ENCODE measurements at places on chromosomes 2 and 18.
A peak's percentile ranks its signal among the peaks of the same experiment; 100 is the strongest.

DNA sequence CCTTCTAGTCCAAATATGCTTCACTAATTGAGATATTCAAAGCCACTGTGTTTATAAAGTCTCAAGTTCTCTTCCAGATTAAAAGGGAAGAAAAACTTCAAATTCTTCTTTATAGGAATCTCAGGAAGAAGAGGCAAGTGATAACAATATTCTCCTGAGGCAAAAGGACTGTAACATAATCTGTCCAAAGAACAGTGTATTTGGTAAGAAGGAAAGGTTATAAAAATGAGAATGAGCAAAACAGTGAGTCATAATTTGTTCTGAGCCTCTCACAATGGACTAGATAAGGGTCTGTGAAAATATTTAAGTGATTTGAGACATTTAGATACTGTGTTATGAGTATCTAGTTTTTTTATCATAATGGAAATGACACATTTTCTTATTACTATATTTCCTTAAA lies 44.3 kb downstream of the SNRPD1 start:
- DNase-seq: peak; percentile 18

- DNase-seq: peak; percentile 43
Observed at GRCh38 chr2:222398446-222398885, 25.9 kb upstream of the SGPP2 start.

DNA sequence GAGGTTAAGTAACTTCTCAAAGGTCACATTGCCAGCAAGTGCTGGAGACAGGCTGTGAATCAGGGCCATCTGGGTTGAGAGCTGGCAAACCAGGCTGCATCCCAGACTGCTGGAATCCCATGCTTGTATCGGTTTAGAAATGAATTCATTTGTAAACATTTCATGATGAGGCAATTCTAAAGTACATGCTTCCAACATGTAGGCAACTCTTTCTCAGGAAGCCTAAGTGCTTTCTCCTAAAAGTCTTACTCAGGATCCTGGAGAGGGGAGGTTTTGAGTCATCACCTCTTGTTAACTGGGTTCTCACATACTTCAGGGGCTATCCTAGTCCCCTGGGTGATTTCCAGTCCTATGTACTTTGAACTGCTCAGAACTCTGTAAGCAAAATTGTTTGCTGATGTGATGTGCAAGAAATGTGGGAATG lies 416.5 kb downstream of the MEIS1 start:
- DNase-seq: peak; percentile 99

GRCh38 chr2:235512699-235513053 lies 18.8 kb downstream of the AGAP1 start:
- DNase-seq: no peak

GRCh38 chr2:175251425-175252041 lies 70.0 kb upstream of the ATP5MC3 start:
- DNase-seq: peak; percentile 48

GRCh38 chr2:128665113-128665512 lies 346.4 kb upstream of the HS6ST1 start:
- no peak for DNase-seq

DNA sequence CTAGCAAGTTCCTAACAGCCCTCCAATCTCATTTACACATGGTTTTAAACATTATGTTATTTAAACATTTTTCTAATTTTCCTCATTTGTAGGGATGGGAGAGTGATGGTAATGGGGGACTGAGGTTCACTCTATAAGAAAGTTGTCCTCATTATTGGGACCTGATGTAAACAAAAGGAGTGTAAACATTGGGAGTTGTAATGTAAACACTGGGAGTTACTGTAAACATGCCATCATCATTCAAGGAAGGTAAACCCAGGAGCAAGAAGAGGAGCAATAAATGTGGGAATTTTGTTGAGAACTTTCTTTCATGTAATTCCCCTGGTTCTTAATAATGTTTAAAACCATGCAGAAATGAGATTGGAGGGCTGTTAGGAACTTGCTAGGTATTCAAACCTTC lies 17.8 kb downstream of the RFTN2 start:
- DNase-seq: peak; percentile 57

GRCh38 chr2:201928363-201928762 lies 105.3 kb upstream of the FZD7 start:
- no peak for DNase-seq

- DNase-seq: peak; percentile 43
Observed at GRCh38 chr18:22347606-22348511, 69.9 kb downstream of the CTAGE1 start.

GRCh38 chr2:8422450-8422800 lies 259.4 kb upstream of the ID2 start:
- no peak for DNase-seq

GRCh38 chr2:220315098-220315823 lies 687.8 kb downstream of the SLC4A3 start:
- no peak for DNase-seq

DNA sequence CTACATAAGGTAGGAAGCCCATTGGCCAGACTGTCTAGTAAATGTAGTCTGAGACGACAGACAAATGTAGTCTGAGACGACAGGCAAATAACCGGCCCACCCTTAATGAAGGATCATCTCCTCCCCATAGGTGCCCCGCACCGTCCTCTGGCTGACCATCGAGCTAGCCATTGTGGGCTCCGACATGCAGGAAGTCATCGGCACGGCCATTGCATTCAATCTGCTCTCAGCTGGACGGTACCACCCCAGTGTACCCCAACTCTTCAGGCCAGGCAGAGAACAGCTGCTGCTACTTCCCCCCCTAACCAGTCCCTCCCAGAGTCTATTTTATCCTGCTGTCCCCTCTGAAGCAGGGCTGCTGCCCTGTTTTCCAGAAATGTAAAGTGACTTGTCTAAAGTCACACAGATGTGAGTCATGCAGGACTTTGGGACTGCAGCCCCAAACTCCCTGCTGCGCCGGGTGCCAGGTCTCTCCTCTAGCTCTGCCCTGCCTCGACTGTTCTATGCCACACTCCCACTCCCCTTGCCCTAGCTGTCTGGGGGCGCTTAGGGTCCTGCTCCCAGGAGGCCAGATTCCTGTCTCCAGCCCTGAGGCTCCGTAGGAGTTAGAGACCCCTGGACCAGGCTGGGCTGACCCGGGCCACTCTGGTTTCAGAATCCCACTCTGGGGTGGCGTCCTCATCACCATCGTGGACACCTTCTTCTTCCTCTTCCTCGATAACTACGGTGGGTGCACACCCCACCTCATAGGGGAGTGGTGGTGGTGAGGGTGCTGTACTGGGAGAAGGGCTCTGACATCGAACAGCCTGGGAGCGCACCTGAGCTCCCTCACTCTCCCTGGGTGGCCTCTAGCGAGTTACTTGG lies 4.7 kb downstream of the SLC11A1 start:
- no peak for DNase-seq

- DNase-seq: no peak
Observed at GRCh38 chr18:30639361-30639760, 403.2 kb downstream of the DSC3 start.

GRCh38 chr2:32699151-32699550 lies 71.3 kb downstream of the TTC27 start:
- no peak for DNase-seq

- no peak for DNase-seq
Observed at GRCh38 chr2:32430804-32431203, 74.0 kb downstream of the BIRC6 start.

DNA sequence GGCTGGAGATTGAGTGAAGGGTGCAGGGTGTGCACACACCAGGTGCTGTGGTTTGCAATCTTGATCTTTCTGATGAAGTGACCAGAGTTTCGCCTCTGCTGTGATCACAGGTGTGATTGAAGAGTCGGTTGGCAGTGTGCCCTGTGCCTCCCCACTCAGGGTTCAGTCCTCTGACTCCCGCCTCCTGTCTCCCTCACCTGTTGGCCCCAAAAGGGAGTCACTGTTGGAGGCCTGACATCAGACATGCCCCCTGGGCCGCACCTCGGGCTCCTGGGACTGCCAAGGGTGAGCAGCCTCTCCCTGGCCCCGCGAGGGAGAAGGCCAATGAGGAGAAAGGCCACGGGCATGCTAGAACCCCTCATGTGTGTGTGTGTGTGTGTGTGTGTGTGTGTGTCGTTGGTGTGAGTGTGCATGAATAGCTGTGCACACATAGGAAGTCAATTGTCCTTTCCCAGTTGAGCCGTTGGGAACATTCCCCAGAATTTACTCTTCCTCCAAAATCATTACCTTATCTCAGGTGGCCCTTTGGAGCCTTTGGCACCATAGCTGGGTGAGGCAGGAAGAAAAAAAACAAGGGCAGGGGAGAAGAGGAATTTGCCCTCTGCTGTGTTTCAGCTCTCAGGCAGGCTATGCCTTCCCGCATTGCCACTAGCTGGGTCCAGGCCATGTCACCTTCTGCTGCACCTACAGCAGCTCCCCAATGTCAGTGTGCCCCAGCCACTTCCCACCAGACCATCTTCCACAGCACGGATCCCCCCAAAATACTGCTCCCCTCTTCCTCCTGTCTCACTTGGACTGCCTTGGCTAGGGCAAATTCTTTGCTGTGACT lies 78.1 kb upstream of the LAPTM4A start:
- no peak for DNase-seq

- peak; percentile 11 for DNase-seq
Observed at GRCh38 chr2:8197101-8197500, 484.8 kb upstream of the ID2 start.

GRCh38 chr2:219358170-219359075 lies 25.9 kb upstream of the RESP18 start:
- no peak for DNase-seq

DNA sequence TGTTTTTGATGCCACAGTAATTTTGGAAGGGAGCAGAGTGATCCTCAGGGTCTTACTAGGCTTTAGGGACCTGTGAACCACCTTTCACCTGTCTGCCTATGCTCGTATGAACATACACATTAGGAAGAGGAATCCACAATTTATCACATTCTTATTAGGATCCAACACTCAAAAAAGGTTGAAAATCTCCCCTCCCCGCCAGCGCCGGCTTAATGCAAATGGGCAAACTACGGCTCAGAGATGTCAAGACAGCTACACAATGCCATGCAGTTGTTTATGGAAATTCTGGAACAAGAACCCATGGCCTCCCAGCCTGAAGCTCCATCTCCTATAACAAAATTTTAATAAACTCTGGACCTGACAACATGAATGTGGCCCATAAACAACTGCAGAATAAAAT lies 375.9 kb upstream of the ACVR2A start:
- DNase-seq: no peak

- no peak for DNase-seq
Observed at GRCh38 chr2:127796389-127796788, 14.6 kb downstream of the WDR33 start.

- peak; percentile 77 for DNase-seq
Observed at GRCh38 chr2:127400897-127401756, 13.4 kb upstream of the MAP3K2 start.

DNA sequence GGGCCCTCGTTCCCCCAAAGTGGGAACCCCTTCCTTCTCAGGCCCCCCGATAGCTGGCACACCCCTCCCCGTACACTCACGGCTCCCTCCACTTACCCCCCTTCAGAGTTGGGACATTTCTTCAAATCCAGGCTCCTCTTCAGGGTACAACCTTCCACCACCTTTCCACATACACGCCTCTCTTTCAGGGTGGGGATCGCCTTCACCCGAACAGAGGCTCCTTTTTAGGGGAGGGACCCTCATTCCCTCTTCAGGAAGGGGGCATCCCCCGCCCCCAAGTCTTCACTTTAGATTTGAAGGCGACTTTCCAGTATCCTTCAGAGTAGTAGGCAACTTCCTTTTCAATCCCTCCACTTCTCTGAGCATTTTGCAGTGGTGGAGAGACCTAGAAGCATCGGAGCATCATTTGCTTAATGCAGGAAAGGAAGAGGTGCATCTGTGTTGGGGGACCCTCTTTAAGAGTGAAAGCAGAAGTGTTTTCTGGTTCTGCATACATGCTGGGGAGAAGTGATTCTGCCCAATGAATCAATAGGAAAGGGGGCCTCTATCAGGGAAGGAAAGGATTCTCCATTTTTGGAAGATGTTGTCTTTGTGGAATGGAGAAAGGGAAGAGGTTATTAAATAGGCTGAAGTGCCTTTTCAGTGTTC lies 845 bp downstream of the EML4 start:
- peak; percentile 45 for DNase-seq

GRCh38 chr2:9326975-9327374 lies 96.4 kb downstream of the ITGB1BP1 start:
- peak; percentile 60 for DNase-seq

DNA sequence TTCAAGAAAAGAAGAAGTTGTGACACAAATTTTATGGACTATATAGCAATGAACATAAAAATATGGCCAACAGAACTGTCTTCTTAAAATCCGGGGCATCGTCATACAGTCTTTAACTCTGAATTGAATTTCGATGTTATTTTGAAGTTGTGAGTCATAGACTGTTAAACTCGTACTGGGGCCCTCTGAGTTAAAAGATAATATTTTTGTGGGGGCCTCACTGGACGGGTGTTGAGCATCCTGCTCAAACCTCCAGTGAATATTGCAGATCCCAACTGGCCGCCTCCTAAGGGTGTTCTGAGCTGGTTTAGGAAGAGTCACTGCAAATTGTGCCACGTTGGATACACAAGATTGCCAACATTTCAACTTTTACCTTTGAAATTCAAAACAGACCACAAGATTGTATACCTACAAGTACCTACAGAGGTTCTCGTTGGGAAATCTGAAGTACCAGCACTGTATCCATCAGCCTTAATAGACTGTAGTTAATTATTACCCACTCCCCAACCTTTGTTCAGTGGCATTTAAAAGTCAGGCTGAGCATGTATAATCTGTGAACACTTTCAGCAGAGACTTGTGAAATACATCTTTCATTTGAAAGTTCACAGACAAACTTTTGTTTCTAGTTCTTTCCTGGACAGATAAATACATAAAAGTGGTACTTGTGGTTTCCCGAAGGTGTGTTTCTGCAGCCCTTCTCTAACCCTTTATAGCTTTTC lies 27.8 kb downstream of the KLHL23 start:
- no peak for DNase-seq

- peak; percentile 94 for DNase-seq
Observed at GRCh38 chr18:70421471-70422390, 132.9 kb downstream of the SOCS6 start.

DNA sequence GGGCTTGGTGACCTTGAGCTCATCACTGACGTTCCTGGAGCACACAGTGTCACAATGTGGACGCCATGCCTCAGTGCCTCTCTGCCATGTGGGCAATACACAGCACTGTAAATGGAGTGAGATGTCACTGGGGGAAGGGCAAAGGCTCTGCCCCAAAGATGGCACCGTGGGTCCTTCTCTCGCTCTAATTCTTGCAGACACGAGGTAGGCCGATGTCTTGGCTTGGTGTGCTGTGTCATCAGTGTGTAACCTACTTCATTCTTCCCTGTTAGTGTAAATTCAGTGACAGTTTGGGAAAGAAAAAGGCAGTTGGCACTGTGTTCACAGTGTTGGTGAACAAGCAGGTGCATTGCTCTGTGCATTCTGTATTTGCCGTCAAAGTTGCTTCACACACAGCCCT lies 309.3 kb upstream of the MYT1L start:
- no peak for DNase-seq

DNA sequence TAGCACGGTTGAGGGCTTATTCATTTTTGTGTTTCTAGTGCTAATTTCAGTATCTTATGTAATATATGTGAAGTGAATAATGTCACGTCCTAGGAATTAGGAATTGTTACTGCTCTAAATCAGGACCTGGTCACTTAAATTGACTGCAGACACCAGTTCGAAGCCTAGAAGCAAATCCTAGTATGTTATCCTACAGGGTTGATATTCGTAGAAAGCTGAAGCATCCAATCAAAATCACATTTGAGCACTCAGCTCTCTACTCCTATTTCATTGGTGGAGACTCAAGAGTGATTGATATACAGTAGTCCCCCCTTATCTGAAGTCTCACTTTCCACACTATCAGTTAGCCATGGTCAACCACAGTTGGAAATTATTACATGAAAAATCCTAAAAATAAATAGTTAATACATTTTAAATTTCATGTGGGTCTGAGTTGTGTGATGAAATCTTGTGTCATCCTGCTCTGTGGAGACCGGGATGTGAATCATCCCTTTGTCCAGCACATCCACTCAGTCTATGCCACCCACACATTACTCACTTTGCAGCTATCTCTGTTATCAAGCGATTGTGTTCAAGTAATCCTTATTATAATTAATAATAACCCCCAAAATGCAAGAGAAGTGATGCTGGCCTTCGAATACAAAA lies 35.2 kb upstream of the SCN9A start:
- peak; percentile 76 for DNase-seq
